ENCODE measurements at places on chromosomes 12 and 14. TPM values are rescaled to one million over a fixed set of nuclear protein-coding genes. Genes with fewer than 3 reads are reported as not detected.
A peak's percentile ranks its signal among the peaks of the same experiment; 100 is the strongest.

The GYS2 gene
- 0.10 TPM for total RNA-seq

The DBX2 gene
- 0.32 TPM for total RNA-seq

The PIANP gene
- 0.16 TPM for total RNA-seq

The TMEM119 gene
- 13.0 TPM for total RNA-seq

The CPNE8 gene
- 34.0 TPM for total RNA-seq

The FGF23 gene
- total RNA-seq, result not detected

The CLEC9A gene
- total RNA-seq, result not detected

The NRIP2 gene
- 1.3 TPM for total RNA-seq

The TMEM117 gene
- 7.7 TPM for total RNA-seq

The YARS2 gene
- total RNA-seq, result 13.9 TPM

The RDH5 gene
- total RNA-seq, result 123 TPM

DNA sequence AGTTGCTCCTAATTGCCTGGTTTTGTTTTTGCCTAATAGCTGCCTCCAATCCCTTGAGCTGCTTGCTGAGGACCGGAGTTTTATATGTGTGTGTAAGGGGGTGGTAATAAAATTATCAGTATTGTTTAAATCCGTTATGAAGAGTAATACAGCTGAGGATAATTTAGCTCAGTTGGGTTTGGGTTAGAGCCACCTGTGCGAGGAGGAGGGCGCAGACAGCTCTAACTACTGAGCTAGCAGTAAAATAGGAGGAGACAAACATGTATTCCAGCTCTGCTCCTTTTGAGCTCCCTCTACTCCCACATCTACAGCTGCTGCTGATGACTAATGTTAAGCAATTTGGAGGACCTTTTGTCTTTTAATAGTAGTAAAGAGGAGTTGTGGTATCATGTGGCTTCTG is 61.5 kb downstream of the SPATS2 start:
- no peak for DNase-seq

- DNase-seq, result no peak
Measured at GRCh38 chr12:54358191-54358944, 5.9 kb downstream of the GPR84 start.

- peak; percentile 69 for DNase-seq
Measured at GRCh38 chr12:49796606-49797448, 31.4 kb downstream of the NCKAP5L start.

- no peak for DNase-seq
Measured at GRCh38 chr14:65132855-65133254, 30.5 kb upstream of the MAX start.

DNA sequence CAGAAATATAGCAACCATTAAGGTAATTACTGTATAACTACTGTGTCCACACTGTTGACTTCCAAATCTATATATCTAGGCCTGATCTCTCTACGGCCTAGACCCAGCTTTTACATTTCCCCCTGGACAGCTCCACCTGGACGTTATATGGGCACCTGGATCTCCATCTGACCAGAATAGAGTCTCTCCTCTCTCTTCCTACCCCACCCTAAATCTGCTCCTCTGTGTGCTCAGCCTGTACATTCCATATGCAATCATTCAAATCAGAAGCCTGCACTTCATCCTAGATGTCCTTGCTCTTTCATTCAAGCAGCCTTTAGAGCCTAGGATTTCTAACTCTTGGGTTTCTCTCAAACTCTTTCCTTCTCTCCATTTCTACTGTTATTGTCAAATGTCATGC is 255.0 kb downstream of the PAX9 start:
- DNase-seq, result no peak

- no peak for DNase-seq
Measured at GRCh38 chr12:5204271-5204670, 160.6 kb downstream of the KCNA5 start.

GRCh38 chr14:95668235-95668772 is 17.9 kb upstream of the TCL1B start:
- no peak for DNase-seq

GRCh38 chr12:88627501-88627900 is 47.2 kb upstream of the KITLG start:
- DNase-seq, result no peak

- DNase-seq, result no peak
Measured at GRCh38 chr14:86739761-86740160, 1209.8 kb downstream of the FLRT2 start.

GRCh38 chr12:107102294-107102693 is 8.9 kb upstream of the CRY1 start:
- no peak for DNase-seq

- peak; percentile 26 for DNase-seq
Measured at GRCh38 chr12:57419495-57419894, 11.3 kb downstream of the R3HDM2 start.

- DNase-seq, result no peak
Measured at GRCh38 chr14:31164115-31164514, 43.5 kb downstream of the HECTD1 start.

DNA sequence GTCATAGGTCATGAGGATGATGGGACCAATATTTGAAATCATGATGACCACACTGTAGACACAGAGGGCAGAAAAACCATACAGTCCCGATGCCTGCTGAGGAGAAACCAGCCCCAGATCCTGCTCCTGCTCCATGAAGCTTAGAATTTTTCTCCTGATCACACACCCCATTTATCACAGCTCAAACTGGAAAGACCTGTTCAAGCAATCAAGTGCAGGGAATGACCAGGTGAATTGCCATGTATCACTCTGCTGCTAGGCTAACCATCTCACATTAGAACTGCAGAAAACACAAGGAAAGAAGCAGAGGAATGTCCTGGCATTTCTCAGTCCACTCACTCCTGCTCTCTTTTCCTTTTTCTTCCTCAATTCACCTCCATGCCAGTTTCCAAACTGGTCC is 18.1 kb downstream of the MANSC1 start:
- DNase-seq, result no peak

GRCh38 chr14:24513009-24513408 is 4.9 kb upstream of the CMA1 start:
- no peak for DNase-seq

- DNase-seq, result no peak
Measured at GRCh38 chr12:23659131-23659530, 290.3 kb downstream of the SOX5 start.

- DNase-seq, result no peak
Measured at GRCh38 chr14:103480595-103480994, 42.0 kb downstream of the CKB start.

DNA sequence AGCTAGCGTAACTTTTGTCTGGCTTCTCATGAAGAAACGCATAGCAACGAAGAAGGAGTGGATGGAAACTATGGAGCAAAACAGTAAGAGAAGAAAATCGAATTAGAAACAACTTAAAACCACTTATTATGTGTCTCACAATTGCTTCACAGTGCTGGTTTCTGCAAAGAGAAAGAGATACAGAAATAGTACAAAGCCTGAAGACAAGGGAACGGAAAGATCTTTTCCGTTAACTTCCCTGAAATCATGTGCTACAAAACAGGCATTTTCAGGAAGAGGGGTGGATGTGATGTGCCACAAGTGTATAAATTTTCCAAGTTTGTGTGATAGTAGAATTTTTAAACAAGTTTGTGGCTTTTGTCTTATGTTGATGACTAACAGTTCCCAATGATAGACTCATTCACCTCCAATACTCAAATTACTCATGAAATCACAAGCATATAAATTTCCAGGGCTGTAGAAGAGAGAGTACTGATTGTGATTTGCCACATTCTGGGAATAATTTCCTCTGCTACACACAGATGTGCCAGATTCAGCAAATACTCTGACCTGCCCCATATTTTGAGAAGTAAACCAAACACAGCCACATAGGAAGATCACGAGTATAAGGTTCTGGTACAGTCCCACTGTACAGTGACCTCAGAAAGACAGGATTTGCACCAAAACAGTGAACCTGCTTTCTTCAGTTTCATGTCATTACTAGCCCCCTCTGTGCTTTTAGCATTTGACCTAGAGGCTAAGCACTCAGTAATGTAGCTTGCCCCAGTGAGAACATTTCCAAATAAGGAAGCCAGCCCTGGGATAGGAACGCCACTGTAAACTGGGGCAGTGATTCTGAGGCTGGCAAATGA is 41.4 kb upstream of the PPFIA2 start:
- DNase-seq, result no peak

- no peak for DNase-seq
Measured at GRCh38 chr12:55822228-55822627, 4.4 kb downstream of the ORMDL2 start.

- no peak for DNase-seq
Measured at GRCh38 chr12:90085494-90086274, 377.0 kb upstream of the ATP2B1 start.
